ENCODE measurements at places on chromosomes 5 and 9.
A peak's percentile ranks its signal among the peaks of the same experiment; 100 is the strongest.

DNA sequence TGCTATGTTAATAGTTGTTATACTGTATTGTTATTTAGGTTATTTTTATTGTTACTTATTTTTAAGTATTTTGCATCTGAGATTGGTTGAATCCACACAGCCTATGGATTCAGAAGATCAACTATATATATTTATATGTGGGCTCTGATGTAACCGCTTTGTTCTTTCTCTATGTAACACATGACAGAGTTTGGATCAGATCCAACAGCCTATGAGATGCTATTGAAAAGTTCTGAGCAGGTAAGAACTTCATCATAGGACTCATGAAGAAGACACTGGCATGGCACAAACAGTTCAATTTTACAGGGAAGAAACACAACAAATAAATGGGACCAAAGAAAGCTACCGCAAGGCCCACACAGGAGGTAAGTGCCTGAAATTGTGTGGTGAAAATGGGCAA is 93.4 kb downstream of the GNAQ start:
- no peak for DNase-seq

GRCh38 chr5:35131723-35132122 is 84.0 kb upstream of the AGXT2 start:
- DNase-seq: no peak

- no peak for DNase-seq
Observed at GRCh38 chr9:131148966-131149687, 23.7 kb downstream of the NUP214 start.

DNA sequence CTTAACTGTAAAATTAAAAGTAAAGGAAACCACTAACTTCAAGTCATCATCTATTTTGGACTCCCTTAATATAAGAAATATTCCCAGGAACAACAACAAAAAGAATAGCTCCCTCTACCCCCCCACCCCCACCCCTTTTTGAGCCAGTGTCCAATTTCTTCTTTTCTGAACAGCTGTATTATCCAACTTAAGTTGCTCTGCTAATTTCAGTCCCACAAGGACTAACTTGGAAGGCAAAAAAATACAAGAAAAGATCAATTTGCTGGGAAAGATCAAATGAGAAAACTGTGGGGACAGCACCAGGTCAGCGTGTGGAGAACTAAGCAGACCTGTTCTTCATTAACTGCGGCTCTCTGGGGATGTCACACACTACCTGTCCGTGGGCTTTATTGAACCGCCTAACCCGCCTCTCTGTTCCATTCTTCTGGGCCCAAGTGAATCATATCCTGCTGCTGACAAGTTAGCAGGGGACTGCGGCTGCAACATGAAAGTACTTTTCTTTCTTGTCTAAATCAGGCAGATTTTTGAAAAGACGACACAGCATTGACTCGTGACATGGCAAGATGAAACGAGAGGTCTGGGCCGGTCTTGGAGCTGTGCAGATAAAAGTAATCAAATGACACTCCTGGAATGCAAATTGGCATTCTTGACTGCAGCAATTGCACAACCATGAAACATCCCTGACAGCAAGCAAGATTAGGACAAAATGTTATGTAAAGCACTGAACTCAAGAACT is 2.7 kb downstream of the BNC2 start:
- DNase-seq: no peak

DNA sequence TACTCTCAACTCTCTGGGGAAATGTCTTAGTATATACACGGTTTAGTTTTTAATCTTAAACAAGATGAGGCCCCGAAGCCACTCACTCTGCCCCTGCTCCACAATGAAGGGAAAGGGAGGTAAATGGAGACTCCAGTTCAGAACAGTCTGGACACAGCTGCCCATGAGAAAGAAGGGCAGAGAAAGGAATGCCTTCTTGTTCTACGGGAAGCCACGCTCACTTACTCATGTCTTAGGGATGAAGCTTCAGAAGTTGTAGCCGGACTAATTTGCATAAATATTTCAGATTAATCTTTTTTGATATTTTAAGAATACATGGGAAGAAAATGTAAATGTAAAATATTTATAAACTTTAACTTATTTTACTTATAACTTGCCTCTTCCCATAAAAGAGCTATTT is 94.0 kb downstream of the COL23A1 start:
- DNase-seq: no peak

DNA sequence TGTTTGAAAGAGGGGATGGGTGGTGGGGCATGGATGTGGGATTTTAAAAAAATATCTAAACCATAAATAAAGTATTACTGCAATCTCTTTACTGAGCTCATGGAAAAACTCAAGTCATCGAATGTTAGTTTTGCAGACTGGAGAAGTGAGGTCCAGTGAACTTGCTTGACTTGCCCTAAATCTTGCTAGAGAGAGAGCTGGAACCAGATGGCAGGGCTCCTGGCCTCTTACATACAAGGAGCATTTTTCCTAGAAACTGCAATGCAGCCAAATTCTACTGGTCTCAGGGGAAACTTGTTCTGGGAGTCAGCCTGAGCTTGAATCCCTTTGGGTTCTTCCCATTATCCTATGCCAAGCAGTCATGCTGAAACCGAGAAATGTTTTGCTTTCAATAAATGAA is 2.9 kb upstream of the TGFBI start:
- DNase-seq: no peak

DNA sequence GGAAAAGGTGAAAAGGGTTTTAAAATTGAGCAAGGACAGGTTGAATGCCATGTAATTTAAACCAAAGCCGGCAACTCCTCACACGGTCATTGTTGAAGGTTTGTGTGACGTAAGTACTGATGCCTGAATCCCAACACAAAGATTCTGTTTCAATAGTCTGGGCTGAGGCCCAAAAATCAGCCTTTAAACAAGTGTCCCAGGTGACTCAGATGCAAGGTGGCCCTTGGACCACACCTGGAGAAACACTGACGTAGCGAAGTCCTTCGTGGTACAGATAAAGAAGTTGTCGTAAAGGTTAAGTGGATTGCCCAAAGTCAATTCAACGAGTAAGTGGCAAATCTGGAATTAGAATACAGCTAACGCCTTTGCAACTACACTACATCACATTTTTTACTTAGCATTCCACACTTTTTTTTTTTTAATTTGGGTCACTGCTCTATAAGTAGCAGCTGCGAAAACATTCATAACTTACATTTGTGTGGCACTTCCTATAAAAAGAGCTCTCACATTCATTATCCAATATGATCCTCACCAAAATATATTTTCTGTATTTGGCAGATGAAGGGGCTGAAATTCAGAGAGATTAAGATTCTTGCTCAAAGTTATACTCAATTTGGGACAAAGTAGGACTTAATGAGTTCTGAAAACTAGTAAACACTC is 111.3 kb downstream of the LPAR1 start:
- DNase-seq: no peak

DNA sequence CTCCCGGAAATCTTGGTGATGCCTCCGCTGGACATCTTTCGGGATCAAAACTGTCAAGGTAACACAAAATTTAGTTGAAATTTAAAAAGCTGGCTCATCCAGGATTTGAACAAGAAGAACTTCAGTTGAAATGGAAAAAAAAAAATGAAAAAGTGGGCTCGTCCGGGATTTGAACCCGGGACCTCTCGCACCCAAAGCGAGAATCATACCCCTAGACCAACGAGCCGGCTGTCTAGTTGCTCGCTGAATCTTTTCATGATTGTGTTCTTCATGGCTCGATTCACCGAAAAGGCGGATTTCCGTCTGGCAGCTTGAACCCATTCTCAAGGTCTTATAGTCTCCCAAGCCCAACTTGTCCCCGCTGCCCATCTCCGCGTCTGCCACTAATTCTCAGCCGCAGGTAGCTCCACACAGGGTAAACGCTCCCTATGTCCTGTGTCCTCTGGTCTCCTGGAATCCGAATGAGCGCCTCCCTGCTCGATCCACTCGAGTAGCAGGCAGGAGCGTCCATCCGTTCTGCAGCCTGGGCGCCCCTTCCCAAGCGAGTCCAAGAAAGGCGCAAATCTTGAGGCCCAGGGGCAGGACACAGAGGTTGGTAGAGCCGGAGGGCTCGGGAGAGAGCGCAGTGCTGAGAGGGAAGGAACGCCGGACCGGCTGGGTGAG is 16.2 kb downstream of the TRIM7 start:
- DNase-seq: peak; percentile 84

DNA sequence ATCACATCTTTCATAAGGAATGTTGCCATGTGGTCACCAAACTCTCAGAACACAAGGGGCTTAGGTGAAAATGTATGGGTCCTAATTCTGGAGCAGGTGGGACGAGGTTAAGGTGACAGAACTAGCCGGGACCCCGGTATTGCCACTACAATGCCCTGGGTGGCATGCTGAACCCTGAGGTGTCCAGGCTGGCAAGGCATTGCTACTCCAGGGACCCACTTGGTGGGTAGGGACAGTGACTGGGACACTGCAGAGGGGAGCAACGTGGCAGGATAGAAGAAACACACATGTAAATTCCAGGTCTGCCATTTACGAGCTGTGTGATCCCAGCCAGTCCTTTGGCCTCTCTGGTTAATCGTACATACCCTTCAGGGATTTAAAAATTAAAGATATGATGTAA is 206.9 kb upstream of the MVB12B start:
- no peak for DNase-seq

- DNase-seq: peak; percentile 50
Observed at GRCh38 chr5:132265336-132266030, 8.0 kb downstream of the PDLIM4 start.

DNA sequence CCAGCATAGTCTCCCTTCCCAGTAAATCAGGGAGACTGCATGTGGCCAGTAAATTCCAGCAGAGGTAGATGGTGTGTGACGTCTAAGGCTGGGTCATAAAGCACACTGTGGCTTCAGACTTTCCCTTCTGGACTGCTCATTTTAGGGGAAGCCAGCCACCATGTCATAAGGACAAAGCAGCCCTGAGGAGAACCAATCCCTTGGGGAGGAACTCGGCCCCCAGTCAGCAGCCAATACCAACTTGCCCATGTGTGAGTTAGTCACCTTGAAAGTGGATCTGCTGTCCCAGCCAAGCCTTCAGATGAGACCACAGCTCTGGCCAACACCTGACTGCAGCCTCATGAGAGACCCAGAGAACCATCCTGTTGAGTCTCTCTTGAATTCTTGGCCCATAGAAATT is 14.7 kb upstream of the NINJ1 start:
- DNase-seq: no peak

DNA sequence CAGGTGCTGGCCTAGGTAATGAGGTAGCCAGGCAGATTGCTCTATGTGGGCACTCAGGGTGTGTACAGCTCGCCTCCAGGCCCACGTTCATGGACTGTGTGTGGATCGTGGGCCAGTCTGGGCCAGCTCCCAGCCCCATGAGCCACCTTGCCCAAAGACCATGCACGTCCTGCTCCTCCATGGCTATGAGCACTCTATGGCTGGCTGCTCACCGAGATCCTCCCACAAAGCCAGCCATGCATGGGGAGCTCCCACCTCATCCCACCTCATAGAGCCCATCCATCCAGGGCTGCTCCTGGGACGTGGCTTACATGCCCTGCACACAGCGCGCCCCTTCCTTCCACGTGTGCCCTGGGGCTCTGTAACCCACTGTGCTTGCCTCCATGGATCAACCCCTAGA is 262.5 kb upstream of the IRX1 start:
- DNase-seq: no peak

DNA sequence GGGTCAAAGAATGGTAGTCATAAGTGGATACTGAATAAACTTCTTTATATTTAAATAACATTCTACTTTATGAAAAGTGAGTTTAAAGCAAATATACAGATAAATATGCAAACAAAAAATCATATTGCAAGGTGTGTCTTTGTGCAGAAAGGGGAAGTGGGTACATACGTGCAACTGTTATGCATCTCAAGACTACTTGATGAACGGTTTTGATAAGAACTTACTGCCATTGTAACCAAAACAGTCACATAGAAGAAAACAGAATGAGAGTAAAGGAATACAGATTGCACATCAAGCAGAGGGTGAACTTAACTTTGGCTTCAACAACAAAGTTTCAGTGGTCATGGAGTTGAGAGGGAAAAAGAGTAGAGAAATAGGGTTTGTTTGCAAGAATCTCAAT is 9.9 kb downstream of the CAMK4 start:
- no peak for DNase-seq

GRCh38 chr9:112360047-112360804 is 19.7 kb upstream of the HSDL2 start:
- DNase-seq: no peak

- DNase-seq: no peak
Observed at GRCh38 chr5:142053426-142054151, 40.8 kb upstream of the GNPDA1 start.

- DNase-seq: no peak
Observed at GRCh38 chr5:24632353-24632752, 12.4 kb downstream of the CDH10 start.

DNA sequence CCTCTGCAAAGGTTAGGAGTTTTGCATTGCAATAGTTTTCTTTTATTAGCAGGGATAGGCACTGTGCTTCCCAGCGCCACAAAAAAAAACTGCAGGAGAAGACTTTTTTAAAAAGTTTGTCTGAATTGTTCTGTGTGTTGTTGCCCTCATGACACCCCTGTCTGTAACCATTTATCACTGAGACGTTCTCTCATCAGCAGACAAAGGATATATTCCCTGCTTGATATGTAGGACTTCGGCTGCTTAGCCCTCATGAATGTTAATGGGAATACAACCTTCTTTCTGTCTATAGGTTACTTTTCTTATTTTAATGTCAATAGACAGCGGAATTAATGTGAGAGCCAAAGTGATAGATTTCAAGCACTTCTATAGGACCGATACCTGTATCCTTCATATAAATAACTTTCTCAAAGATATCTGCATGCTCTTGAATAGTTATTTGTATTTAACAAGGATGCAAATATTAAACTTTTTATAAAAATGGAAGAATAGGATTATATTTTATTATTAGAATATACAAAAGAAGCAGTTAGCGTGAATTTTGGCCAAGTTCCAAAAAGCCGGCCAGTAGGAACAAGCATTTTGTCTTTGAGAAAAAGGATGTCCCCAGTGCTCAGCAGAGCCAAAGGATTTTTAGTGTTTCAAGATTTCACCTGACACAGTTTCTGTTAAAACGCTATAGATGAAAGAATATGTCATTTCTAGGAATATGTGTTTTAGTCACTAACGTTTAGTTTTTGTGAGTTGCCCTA is 1.5 kb upstream of the LYSMD3 start:
- DNase-seq: peak; percentile 4

DNA sequence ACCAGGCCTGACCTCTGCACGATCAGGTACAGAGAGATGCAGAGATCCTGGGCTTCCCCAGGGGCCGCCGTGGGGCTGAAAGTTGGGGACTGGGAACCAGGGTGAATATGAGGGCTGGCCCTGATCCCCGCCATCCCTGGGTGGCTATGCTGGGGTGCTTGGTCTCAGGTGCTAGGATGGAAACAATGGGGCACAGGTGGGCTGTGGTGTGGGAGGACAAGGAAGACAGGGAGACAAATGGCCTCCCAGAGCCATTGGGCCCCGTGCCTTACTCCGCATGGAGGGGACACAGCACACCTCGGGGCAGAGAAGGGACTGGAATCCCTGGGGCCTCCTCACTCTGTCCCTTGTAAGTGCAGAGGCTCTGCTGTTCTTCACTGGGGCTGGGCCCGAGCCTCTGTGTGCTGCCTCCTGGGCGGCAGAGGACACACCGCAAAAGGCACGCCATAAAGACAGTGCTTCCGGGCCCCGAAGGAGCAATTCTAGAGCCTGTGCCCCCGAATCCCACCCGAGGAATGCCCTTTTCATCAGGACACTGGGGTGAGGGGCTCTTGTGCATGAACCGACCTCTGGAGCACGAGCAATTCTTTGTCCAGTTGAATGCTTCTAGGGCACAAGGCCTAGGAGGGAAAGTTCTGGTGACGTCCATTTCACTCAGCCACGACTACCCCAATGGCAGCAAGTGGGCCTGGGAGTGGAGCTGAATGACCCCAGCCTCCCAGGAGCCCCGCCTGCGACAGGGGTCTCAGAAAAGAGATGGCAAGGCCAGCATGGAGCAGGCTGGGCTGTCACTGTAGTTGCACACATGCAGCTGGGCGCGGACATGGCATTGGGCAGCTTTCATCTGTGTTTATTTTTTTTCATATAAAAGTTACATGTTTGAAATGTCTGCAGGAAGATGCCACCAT is 30.9 kb downstream of the PRRT1B start:
- DNase-seq: no peak

Measured in body of pancreas (tissue), 4 donors.